Fibroblast of lung (primary cell): ENCODE measurements at places on chromosomes 12 and 14. TPM values are rescaled to one million over a fixed set of nuclear protein-coding genes. Genes with fewer than 3 reads are reported as not detected.
A peak's percentile ranks its signal among the peaks of the same experiment; 100 is the strongest.

GRCh38 chr14:38053666-38054065 lies 154.0 kb upstream of the SSTR1 start:
- no peak for DNase-seq

DNA sequence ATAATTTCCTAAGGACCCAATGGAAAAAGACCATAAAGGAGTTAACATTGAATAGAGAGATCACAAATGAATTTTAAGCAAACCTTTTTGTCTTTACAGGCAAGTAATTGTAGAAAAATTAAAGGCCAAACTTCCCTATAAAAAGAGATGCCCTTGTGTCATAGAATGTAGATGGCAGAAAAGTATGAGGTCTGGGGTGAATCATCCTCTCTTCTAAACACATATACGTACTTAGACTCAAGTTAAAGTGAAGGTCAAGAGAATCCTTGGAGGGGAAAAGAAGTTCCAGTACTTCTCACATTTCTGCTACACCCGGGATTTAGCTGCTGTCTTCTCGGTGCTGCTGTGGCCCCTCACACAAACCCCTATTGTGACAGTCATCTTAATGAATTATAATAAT lies 116.2 kb upstream of the ARID2 start:
- peak; percentile 59 for DNase-seq

Gene DPF3
- total RNA-seq: 3.6 and 13.7 TPM in 2 replicates

DNA sequence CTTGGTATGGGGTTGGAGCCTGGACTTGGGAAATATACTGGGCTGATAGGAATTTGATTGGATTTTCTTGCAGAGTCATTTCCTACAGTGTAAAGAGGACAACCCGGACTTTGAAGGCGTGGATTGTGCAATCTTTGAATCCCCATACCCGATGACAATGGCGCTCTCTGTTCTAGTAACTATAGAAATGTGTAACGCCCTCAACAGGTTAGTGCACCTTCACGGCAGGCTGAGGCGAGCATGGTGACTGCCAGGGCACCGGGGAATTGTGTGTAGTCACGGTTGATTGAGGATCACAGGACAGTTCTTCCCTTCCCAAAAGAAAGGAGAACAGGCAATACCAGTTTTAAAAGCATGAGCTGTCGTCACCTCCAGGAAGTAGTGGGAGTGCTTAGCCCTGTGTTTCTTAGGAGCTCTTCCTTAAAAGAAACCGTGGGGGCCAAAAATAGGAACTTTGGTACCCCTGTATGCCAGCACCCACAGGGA lies 58.3 kb downstream of the ANAPC7 start:
- no peak for DNase-seq

DNA sequence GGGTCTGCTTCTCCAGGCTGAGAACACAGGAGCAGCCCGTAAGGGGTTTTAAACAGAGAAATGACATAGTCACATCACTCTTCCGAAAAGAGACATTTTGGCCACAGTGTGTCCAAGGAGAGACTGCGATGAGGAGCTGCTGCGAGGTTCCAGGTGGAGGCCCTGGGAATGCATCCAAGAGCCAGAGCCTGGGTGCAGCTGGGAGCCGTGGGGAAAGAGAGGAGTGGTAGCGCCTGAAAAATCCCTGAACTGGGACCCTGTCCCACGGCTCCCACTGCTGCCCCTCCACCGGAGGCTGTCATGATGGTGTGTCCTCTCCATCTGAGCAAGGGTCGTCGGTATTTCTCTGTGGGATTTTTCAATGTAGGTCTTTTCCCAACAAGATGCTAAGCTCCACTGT lies 146.9 kb downstream of the BCL11B start:
- no peak for DNase-seq

GRCh38 chr14:71749613-71750238 lies 182.5 kb upstream of the RGS6 start:
- no peak for DNase-seq

DNA sequence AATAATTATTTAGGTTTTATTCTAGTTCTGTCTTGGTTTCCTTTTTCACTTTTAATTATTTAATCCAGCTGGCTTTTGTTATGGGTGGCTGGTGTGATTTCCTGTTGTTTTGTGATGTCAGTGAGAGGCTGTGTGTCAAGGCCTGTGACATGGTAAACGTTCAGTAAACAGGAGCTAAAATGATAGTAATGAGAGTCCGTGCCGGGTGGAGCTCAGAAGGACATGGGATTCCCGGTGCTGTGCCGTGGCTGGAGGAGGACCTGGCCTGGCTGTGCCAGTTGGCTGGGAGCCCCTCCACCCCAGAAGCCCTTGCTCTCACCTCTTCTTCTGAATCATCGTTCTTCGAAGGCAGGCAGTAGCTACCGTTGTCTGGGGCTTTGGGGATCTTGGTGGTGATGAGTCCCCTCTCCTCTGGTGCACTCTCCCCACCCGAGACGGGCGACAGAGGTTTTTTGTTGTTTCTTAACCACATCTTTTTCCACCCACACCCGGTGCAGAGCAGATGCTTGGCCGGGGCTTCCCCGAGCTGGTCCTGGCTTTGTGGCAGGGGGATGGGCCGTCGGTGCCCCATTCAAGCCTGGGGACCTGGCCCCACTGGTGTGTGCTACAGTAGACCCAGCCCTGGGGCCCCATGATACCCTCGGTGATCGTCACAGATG lies 29.1 kb downstream of the SH2B3 start:
- DNase-seq: peak; percentile 76

DNA sequence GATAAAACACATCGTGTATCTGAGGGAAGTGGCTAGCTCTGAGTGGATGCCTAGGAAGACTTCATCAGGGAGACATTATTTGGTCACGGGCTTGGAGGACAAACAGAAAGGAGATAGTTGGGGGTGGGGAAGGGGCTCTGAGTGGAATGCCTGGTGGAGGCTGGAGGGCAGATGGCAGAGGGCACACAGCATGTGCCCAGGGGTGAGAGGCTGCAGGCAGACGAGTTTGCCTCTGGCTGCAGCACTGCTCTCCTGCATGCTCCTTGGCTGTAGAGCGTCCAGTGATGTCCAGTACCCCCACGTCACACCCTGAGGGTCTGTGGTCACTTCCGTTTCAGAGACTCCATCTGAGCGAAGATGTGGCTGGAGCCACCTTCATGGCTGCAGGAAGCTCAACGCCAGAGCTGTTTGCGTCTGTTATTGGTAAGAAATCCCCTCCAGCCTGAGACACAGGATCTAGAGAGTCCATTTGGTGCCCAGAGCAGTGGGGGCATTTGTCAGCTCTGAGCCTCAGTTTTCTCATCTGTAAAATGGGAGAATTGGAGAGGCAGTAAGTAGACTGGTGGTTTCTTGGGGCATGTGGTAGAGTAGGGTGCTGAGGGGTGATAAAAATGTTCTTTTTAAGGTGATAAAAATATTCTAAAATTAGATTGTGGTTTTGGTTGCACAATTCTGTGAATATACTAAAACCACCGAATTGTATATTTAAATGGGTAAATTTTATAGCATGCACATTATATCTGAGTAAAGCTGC lies 71.7 kb upstream of the RIN3 start:
- DNase-seq: no peak

DNA sequence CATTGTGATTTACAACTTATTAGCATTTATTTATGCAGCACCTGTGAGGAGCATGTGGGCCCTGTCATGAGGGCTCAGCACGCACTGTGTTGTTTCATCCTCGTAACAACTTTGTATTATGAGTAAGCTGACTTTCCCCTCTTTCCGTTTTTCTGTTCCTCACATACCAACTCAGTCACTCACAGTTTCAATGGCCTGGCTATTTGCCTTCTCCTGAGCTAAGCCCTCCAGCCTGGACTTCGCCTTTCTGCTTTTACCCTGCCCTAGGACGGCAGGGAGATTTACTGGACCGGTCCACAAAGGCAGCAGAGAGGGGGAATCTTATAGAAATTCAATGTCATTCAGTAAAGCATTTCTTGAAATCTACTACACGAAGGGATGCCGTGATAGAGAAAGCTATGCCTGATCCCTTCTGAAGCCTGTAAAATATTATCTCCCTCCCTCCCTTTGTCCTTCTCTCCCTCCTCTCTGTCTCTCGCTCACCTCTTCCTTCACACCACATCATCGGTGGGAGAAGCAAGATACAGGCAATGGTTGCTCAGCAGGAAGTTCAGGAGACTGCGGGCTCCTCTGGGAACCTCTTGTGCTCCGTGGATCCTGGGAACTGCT lies 219.2 kb upstream of the TBX3 start:
- DNase-seq: peak; percentile 87

DNA sequence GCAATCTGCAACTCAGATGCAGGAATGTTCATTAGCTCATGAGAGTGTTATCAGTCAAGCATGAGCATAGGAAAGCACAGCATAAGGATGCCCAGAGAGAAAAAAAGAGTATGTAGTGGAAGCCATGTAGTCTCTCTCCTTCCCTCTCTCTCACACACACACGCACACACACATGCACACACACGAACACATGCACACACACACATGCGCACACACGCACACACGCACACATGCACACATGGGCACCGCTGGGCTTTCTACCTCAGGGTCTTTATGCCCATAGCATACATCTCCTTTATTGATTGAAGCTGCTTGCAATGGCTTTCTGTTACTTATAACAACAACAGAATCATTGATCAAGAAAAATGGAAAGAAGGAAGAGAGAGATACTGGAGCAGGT lies 240.9 kb downstream of the ETNK1 start:
- DNase-seq: no peak

Gene GPR65
- under 0.01 and 0.17 TPM in 2 replicates for total RNA-seq

GRCh38 chr14:90446405-90446804 lies 49.6 kb downstream of the CALM1 start:
- DNase-seq: no peak

- DNase-seq: no peak
Measured at GRCh38 chr12:121592320-121592719, 11.5 kb upstream of the KDM2B start.

Gene AJUBA
- total RNA-seq: 57.0 and 84.9 TPM in 2 replicates

DNA sequence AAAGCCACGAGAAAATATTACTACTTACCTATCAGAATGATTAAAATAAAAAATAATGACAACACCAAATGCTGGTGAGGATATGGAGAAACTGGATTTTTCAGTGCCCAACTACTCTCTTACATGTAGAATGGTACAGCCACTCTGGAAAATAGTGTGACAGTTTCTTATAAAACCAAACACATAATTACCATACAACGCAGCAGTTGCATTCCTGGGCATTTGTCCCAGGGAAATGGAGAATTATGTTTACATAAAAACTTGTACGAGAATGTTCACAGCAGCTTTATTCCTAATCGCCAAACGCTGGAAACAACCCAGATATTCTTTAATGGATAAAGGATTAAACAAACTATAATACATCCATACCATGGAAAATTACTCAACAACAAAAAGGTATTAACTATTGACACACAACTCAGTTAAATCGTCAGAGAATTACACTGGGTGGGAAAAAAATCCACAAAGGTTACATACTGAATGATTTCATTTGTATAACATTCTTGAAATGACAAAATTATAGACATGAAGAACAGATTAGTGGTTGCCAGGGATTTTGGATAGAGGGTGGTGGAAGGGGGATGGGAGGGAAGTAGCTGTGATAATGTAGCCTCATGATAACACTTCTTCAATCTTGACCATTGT lies 35.4 kb downstream of the TAOK3 start:
- DNase-seq: peak; percentile 62

DNA sequence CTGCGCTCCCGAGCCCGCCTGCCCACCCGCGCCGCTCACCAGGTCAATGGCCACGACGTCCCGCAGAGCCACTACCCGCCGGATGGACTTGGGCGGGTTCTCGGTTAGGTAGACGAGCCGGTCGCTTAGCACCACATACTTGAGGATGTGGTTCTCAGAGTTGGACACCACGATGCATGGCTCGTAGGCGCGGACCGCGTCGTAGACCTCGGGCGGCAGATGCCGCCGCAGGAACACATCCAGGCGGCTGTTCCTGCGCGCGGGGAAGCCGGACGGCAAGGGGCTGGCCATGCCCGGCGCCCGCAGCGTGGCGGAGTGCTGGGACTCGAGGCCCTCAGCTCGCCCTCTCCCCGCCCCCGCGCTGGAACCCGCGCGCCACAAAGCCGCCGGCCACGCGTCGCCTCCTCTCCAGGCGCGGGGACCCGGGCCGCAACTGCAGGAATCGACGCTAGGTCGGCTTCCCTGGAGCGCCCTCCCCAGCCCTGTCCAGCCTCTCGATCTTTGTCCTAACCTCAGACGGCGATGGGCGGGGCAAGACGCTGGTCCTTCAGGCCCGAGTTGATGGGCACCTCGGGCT lies at the start of gene C12orf56:
TSS of gene C12orf56 (minus strand) at position 484 of the 577 bp plus-strand sequence. CDS start at position 291, 193 bp downstream.
- peak; percentile 36 for DNase-seq

Gene TBC1D30
- total RNA-seq: 0.26 and 0.66 TPM in 2 replicates

Gene TMEM132C
- under 0.01 TPM in 1 of 2 replicates, not detected in the other for total RNA-seq

GRCh38 chr12:57091638-57092528 lies 3.0 kb downstream of the NAB2 start:
- DNase-seq: no peak

Gene XRCC3
- 2.8 and 9.2 TPM in 2 replicates for total RNA-seq

Gene KCNC2
- total RNA-seq: not detected in 2 replicates

- peak; percentile 78 for DNase-seq
Measured at GRCh38 chr12:106245767-106246166, 2.1 kb downstream of the CKAP4 start.

DNA sequence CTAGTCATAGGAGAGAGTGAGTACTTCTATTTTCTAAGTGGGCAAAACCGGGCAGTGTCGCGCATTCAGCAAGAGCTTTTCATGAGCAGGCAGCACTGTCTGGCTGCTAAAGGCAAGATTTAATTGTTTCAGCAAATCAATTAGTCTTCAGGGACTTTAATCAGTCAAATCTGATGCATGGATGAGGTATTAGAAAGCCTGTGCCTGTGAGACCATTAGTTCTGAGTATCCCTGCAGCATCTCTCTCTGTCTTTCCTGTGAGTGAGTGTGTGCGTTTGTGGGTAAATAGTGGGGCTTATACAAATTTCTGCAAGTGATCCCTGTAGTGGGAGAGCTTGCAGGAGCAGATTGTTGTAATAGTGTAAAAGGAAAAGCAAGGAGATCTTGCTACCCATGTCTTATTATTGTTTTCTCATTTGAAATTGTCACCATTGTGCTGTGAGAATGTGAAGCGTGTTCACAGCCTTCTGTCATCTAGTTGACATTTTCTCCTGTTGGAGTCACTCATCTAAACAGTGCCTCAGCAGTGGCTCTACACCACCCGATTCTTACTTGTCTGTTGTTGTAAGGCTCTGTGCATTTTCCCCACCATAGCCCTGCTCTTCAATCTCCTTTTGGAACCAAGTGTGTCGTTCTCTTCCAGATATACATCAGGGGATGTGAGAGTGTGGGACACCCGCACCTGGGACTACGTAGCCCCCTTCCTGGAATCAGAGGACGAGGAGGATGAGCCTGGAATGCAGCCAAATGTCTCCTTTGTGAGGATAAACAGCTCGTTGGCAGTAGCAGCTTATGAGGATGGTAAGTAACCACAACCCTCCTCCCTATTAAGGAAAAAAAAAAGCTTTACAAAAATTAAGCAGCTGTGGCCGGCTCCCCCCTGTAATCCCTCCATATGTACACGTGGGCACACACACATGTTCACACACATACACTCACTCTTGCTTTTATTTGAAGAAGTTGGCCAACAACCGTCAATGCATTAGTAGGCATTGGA lies 53.6 kb downstream of the FBXW8 start:
- DNase-seq: no peak

GRCh38 chr14:21840765-21841164 lies 167.1 kb upstream of the OR4E1 start:
- DNase-seq: no peak

- no peak for DNase-seq
Measured at GRCh38 chr12:132837693-132838409, 9.2 kb upstream of the GOLGA3 start.

GRCh38 chr12:132554845-132555630 lies 55.3 kb downstream of the LRCOL1 start:
- DNase-seq: no peak
